Vagina (tissue), 2 donors: ENCODE measurements at places on chromosomes 13 and 19. TPM values are rescaled to one million over a fixed set of nuclear protein-coding genes. Genes with fewer than 3 reads are reported as not detected.

DNA sequence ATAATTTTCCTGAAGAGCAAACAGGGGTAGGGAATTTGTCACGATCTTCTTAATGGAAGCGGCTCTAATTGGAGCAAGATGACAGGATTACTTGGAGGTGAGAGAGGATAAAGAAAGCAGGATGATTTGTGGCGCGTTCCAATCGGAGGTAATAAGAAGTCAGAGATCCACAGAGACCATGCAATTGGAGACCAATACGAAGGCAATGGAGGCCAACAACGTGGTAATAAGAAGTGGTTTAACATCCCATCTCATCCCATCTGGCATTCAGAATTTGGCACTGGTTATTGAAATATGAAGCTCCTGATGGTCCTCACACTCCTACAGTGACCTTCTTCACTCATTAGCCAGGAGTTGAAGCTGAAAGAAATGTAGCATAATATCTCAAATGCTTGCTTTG, 130.6 kb downstream of the DLEU7 start:
- no peak for DNase-seq

- DNase-seq = no peak
Observed at GRCh38 chr19:1104311-1105007, 665 bp downstream of the GPX4 start.

DNA sequence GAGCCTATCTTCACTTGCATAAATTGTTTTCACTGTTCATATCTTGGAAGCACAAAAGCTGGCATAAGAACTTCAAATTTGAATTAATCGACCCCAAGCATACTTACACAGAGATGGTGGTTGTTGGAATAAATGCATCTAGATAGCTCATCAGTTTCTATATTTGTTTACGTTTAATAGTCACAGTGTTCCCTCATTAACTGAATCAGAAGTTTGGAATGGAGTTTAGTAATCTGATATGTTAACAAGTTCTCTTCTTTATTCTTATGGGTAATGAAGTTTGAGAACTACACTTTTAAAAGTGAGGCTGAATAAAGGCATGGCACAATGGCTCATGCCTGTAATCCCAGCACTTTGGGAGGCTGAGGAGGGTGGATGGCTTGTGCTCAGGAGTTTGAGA, 886.7 kb upstream of the PCDH20 start:
- no peak for DNase-seq

GRCh38 chr19:11125994-11126685, 29.4 kb downstream of the SPC24 start:
- no peak for DNase-seq

DNA sequence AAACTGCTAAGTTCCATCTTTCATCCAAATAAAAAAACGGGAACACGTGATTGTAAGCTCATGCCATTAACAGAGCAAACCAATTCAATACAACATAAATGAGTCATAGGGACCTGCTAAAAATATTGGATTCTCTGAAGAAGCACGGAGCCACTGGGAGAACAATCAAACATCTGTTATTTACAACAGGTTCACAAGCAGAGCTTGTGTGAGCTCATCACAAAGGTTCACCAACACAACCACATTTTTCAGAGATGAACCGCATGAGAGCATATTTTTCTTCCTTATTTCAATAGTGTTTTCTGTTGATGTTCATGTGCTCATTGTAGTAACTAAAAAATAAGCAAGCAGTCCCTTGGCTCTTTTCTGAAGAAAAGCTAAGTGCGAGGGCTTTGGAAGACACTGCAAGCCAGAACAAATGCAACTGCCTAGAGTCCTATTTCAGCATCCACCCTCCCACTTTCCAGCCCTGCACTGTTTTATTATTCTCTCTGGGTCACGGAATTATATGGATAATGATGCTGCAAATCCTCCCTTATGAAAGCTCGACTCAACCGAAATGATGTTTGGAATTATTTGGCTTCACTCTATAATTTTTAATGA, 545.8 kb downstream of the LIG4 start:
- no peak for DNase-seq

GRCh38 chr19:13668964-13669363, 95.4 kb upstream of the MRI1 start:
- no peak for DNase-seq

- no peak for DNase-seq
Observed at GRCh38 chr13:45892513-45892912, 41.0 kb upstream of the SIAH3 start.

GRCh38 chr19:38089440-38089839, 134.6 kb downstream of the DPF1 start:
- no peak for DNase-seq

DNA sequence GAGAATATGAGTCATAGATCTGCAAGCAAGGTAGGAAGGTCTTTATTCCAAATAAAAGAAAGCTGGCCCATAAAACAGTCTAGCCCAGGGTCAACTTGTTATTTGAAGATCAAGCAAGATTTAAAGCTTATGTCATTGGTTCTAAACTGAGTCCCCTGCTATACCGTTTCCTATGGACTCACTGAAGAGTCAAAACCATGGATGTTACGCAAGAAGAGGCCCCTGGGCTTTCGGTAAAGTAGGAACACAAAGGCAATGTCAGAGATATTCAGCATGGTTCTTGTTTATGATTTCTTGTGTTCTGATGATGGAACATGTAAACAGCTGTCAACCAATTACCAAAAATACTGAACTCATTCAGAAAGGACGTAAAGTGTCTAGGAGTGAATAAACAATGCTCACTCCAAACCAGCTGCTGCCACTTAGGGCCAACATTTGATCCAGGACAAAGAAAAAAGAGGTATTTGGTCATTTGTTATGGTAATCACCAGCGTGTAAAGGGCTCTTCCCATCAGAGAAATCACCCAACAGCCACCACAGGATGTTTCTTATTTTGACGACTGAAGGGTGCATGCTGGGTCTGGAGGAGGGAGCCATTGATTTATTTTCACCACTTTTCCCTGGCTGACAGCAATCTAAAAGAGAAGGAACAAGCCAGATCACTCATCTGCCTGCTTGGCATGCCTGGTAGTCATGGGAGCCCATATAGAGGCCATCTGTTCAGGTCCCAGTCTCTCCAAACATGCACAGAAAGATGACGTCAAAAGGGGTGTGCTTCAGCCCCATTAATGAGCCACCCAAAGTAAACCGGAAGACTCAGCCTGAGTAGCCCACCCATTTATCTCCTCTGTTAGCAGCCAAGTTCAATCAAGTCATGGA, 68.3 kb downstream of the FGF14 start:
- no peak for DNase-seq

DNA sequence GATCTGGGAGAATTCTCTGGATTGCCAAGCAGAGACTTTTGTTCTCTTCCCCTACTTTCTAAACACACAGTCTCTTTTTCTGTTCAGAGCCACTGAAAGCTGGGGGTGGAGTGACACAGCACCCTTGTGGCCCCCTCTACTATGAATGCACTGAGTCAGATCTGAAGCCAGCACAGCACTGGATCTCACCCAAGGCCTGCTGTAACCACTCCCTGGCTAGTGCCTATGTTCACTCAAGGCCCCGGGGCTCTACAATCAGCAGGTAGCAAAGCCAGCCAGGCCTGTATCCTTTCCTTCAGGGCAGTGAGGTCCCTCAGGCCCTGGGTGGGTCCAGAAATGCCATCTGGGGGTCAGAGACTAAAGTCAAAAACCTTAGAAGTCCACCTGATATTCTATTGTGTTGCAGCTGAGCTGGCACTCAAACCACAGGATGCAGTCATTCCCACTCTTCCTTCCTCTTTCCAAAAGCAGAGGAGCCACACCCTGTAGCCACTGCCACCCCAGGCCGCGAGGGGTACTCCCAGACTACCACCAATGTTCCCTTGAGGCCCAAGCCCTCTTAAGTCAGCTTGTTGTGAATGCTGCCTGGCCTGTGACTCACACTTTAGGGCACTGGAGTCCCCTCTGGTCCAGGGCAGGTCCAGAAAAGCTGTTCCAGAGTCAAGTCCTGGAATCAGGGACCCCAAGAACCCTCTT, 110.1 kb upstream of the RXFP2 start:
- no peak for DNase-seq

- DNase-seq = no peak
Observed at GRCh38 chr19:41001243-41001971, 10.3 kb downstream of the CYP2B6 start.

GRCh38 chr19:18204394-18205199, 755 bp upstream of the RAB3A start:
- no peak for DNase-seq

- DNase-seq = no peak
Observed at GRCh38 chr19:30073152-30074000, 131.3 kb downstream of the URI1 start.

DNA sequence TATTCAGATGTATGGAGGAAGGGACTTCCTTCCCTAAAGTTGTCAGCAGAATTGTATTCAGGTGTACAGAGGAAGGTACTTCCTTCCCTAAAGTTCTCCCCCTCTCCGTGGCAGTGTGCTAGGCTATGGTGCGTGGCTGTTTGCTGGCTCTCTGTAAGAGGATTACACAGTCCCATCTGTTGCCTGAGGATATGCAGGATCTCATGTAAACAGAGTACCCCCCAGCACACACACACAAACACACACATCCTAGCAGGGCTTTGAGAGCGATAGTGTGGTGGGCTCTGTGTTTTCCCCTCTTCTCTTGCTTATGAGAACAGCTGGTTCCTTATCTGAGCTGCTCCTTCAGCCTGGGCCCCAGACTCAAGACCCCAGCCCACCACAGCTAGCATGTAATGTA, 10.3 kb downstream of the NEK5 start:
- no peak for DNase-seq

DNA sequence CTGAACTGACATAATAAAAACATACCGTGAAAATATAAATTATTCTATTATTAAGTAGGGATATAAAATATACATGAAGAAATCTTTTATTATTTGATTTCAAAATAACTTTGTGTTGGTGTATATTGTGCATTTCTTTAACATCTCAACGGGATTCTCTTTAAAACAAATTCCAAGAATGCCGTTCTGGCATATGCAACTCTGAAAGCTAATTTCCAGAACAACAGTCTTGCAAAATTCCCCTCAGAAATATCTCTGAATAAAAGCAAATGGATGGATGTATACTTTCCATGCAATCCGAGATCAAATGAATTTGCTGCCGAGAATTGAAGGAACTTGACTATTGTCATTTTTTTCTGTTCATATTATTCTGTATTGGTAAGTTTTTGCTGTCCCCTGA, 1579.8 kb downstream of the PCDH9 start:
- no peak for DNase-seq

- DNase-seq = no peak
Observed at GRCh38 chr19:48006762-48007161, 12.3 kb downstream of the ELSPBP1 start.

DNA sequence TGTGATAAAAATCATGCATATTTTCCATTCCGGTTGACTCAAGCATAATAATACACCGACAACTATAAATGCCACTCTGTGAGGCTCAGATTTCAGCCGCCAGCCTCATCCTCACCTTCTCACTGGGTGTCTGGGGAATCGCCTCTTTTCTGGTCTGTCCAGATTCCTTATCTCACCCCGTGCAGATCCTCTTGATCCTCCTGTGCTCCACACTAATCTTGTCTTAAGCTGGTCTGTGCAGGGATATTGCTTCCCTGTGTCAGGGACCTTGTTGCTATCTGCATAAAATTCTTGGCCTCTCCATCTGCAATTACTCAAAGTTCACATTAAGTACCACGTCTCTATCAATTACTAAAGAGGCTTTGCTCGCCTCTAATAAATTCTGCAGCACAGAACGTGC, 116.6 kb upstream of the SPACA7 start:
- peak; percentile 25 for DNase-seq

GRCh38 chr19:41587101-41587837, 11.3 kb downstream of the CEACAM21 start:
- DNase-seq = peak; percentile 72

GRCh38 chr13:46297361-46297811, 85.7 kb downstream of the LRRC63 start:
- DNase-seq = no peak

- DNase-seq = no peak
Observed at GRCh38 chr19:55619286-55619685, 5.1 kb downstream of the ZNF784 start.

DNA sequence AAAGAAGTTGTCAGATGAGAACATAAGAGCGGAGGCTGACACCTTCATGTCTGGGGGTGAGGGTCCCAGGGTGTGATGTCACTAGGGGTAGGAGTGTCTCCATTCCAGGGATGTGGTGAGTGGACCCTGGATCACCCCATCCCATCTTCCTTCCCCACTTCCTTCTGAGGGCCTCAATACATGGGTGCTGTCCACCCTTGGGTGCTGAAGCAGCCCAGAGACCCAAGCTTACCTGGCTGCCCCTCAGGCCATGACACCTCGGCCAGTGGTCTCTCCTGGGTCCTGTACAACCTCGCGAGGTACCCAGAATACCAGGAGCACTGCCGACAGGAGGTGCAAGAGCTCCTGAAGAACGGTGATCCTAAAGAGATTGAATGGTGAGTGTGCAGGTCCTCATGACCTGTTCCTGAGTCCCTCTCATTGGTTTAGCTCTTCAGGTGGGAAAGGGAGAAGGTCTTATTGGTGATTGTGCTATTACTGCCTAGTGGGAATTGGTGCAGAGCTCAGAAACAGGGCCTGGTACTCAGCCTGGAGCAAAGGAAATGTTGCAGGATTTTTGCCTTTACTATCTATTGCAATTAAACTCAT, 37.7 kb upstream of the CYP4F8 start:
- DNase-seq = no peak

- no peak for DNase-seq
Observed at GRCh38 chr13:43515531-43515930, 271.2 kb downstream of the ENOX1 start.

- DNase-seq = no peak
Observed at GRCh38 chr19:46824890-46825730, 25.5 kb downstream of the AP2S1 start.

DNA sequence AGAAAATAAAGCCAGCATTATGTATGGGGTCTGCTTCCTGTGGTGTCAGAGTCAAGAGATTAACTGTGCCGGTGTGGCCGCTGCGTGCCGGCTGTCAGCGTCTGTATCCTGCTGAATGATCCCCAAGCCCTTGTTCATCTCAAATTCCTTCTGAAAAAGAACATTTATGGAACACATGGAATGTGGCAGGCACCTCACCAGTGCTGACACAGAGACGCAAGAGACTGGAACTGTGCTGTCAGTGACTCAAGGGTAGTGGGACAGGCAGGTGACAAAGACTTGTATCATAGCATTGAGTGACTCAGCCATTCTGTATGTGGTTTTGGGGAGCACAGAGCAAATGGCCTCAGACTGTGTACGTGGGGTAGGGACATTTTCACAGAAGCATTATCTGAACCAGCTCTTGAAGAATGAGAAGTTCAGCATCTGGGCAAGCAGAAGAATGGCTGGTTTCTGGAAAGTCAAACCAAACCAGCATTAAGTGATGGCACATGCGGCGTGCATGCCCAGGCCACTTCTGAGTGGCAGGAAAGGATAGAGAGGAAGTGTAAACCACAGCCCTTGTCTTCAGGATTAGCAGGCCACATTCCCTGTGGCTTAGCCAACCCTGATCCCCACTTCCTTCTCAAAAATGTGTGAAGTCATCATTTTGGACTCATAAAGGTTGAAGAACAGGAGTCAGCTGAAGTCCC, 54.0 kb upstream of the IRS2 start:
- no peak for DNase-seq

CEACAM20 gene
- not detected for total RNA-seq

OVOL3 gene
- not detected for total RNA-seq

ZSCAN4 gene
- not detected for total RNA-seq

ANGPTL4 gene
- total RNA-seq = 92.8 TPM

RTBDN gene
- total RNA-seq = 8.8 TPM

ZIC5 gene
- not detected for total RNA-seq

NKPD1 gene
- total RNA-seq = 14.0 TPM

IFT88 gene
- 6.9 TPM for total RNA-seq

ZNF723 gene
- total RNA-seq = not detected
